Fibroblast of lung (primary cell): ENCODE measurements at places on chromosomes 16 and 17. TPM values are rescaled to one million over a fixed set of nuclear protein-coding genes. Genes with fewer than 3 reads are reported as not detected.

Gene ZP2
- not detected in 2 replicates for total RNA-seq

Gene PPY
- not detected in 2 replicates for total RNA-seq

Gene HID1
- total RNA-seq = under 0.01 and 0.17 TPM in 2 replicates

Gene CA5A
- not detected in 2 replicates for total RNA-seq

Gene RAMP2
- total RNA-seq = 0.17 and 0.26 TPM in 2 replicates

Gene TNP2
- not detected in 2 replicates for total RNA-seq

Gene COX6A2
- not detected in 2 replicates for total RNA-seq

Gene CES3
- total RNA-seq = 0.77 and 1.3 TPM in 2 replicates

Gene HOXB1
- not detected in 2 replicates for total RNA-seq

Gene SPATA22
- total RNA-seq = 0.17 and 0.51 TPM in 2 replicates

Gene LRRC75A
- 2.1 and 3.1 TPM in 2 replicates for total RNA-seq

Gene KRT10
- 4.1 TPM in 2 replicates for total RNA-seq

Gene FBXW10B
- 0.26 and 0.50 TPM in 2 replicates for total RNA-seq

Gene TLCD3B
- not detected in 2 replicates for total RNA-seq

Gene ASPHD1
- total RNA-seq = 5.4 and 5.9 TPM in 2 replicates
